Nephron progenitor cell (in vitro differentiated cells): ENCODE measurements at places on chromosomes 12 and 14.

DNA sequence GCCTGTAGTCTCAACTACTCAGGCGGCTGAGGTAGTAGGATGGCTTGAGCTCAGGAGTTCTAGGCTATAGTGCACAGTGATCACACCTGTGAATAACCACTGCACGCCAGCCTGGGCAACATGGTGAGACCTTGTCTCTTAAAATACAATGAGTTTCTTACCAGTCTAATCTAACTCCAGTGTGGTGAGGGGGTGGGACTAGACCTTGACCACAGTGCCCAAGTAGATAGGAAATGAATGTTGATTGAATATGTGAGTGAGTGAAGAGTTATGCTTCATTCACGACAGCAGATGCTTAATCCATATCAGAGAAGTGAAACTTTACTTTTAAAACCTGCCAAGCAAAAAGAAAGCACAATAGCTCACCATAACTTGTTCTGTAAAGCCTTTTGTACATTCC, 11.2 kb upstream of the AK7 start:
- DNase-seq = no peak

GRCh38 chr12:76424941-76425340, 76.7 kb upstream of the BBS10 start:
- no peak for DNase-seq

DNA sequence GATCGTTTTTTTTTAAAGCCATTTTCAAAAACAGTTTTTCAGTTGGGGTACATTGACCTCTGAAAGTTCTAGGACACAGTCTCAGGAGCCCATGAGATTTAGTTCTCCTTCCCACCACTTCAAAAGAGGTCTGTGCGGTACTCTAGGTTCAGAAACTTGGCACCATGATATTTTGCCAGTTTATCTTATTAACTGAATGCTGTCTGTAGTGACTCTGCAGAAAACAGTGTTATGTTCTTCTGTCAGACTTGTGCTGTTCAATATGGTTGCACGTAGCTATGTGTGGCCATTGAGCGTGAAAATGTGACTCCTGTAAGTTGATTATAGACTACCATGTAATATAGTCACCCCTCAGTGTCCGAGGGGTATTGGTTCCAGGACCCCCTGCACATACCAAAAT, 35.9 kb downstream of the CRADD start:
- no peak for DNase-seq

DNA sequence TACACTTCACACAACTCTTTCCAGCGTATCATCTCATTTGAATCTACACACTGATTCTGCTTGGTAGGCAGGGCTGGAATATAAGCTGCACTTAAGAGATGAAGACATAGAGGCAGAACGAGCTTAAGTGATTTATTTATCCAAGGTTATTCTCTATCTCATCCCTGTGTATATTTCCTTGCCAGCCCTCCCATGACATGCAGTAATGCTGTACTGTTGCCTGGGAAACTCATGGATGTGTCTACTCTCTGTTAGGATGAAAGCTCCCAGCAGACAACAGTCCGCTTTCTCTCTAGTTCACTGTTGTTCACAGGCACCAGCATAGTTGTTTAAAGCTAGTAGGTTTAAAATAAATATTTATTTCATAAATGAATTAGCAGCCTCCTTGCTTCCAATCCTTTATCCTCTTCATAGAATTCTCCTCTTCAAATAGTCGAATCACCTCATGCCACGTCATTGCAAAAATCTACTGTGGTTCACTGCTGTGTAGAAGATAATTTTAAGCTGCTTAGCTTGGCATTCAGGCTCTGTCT, 25.4 kb downstream of the FGF6 start:
- no peak for DNase-seq

- DNase-seq = no peak
Measured at GRCh38 chr12:115253049-115253448, 569.1 kb upstream of the TBX3 start.

DNA sequence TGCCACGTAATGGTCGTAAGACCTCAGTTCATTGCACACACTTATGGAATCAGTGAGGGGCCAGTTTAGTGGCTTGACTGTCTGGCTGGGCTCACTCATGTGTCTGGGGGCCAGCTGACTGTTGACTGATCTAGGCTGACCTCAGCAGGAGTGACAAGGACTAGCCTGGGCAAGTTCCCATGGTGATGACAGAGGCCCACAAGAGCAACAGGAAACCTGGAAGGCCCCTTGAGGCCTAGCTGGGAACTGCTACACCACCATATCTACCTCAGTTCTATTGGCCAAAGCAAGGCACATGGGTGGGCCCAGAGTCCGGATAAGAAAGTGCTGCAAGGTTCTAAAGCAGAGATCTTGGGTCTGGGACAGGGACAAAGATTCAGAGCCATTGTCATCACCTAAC, 21.3 kb upstream of the RFLNA start:
- no peak for DNase-seq

GRCh38 chr14:88522393-88522792, 32.4 kb downstream of the PTPN21 start:
- DNase-seq = no peak

GRCh38 chr12:19988459-19988873, 379.9 kb upstream of the PDE3A start:
- DNase-seq = no peak

- no peak for DNase-seq
Measured at GRCh38 chr12:27627123-27627852, 69.0 kb upstream of the REP15 start.

DNA sequence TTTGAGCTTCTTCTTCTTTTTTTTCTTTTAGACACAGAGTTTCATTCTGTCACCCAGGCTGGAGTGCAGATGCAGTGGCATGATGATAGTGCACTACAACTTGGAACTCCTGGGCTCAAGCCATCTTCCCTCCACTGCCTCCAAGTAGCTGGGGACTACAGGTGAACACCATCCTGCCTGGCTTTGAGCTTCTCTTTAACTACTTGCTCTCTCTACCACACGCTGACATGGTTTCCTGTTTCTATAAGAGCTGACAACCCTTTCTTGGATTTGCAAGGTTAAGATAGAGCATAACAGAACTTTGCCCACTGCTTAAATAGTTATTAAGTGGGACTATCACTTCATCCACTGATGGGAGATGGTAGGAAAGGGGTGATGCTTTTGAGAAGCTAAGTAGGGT, 82.4 kb upstream of the SLC38A2 start:
- no peak for DNase-seq

- DNase-seq = no peak
Measured at GRCh38 chr14:103662591-103662990, 33.6 kb downstream of the KLC1 start.

DNA sequence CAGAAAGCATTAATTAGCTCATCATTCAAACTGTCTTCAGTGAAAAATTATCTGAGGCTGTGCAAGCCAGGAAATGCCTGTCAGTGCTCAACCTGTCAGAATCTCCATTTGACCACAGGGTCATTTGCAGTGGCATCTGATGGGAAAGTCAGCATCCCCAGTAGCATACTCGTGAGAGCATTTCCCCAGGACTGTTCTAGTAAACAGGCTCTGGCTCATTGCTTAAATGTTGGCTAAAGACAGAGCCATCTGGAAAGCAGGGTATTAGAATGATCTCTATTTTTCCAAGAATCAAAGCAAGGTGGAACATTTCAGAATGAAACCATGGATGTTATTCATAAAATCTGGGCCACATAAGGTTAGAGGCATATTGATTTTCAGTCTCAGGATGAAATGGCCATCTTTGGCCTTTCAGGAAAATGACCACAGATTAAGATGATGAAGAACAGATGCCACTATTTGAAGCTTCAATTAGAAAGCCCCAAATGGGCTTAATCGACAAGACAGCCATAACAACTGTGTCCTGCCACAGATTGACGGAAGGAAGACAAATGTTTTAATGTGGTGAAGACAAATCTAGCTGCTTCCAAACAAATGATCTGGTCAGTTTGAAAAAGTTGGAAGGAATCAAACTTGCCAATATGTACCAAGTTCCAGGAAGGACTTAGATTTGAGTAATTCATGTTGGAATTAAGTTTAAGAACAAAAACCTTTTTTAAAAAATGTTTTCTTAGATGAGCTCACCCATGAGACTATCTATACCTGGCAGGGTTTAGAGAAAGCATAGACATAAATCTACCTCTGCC, 94.0 kb upstream of the FAR2 start:
- no peak for DNase-seq

GRCh38 chr12:94941440-94941862, 62.0 kb downstream of the NDUFA12 start:
- no peak for DNase-seq

DNA sequence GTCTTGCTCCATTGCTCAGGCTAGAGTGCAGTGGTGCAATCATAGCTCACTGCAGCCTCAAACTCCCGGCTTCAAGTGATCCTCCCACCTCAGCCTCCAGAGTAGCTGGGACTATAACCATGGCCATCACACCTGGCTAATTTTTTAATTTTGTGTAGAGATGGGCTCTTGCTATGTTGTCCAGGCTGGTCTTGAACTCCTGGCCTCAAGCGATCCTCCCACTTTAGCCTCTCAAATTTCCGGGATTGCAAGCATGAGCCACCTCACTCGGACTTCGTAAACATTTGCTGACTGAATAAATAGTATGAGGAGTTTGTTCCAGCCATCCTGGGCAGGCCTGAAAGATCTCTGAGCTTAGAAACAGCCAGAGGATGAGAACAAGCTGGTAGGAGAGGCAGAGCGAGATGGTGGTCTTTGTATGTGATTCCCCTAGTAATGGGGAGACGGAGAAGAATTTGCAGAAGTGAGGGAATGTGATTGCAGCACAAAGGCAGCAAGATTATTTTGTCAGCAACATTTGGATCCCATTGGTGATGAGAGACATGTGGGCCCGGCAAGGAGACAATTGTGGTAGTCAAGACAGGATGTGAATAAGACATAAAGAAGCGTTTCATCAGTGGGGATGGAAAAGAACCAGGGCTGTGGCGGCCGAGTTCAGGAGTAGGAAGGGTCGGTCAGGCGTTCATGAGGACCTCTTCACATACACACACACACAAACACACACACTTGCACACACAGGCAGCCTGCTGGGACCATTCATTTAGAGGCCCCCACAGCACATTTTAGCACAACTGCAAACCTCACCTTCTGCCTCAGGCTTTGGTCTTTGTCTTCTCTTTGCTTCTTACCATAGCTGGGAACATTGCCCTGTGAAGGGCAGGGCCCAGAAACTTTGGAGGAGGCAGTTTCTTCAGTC, 155.5 kb downstream of the ZFP36L1 start:
- no peak for DNase-seq

- no peak for DNase-seq
Measured at GRCh38 chr14:55057919-55058318, 6.5 kb downstream of the MAPK1IP1L start.

GRCh38 chr14:90405755-90406154, 8.9 kb downstream of the CALM1 start:
- DNase-seq = no peak

DNA sequence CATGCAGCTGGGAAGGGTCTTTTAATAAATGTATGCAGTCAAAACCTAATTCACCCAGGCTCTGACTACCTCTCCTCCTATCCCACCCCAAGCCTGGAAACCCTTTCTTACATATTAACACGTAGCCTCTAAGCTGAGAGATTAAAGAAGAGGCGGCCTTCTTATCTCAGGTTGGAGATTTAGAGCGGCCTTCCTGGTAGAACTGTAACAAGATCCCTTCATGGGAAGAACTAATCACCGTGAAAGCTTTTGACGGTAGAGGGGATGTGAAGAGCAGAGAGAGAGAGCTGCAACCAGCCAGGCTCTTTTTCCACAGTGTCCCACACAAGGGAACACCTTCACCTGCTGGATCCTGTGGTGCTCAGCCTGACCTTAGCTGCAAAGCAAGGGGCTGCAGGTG, 367.4 kb downstream of the MED13L start:
- DNase-seq = no peak

- DNase-seq = no peak
Measured at GRCh38 chr14:93462479-93462878, 31.7 kb downstream of the UNC79 start.

DNA sequence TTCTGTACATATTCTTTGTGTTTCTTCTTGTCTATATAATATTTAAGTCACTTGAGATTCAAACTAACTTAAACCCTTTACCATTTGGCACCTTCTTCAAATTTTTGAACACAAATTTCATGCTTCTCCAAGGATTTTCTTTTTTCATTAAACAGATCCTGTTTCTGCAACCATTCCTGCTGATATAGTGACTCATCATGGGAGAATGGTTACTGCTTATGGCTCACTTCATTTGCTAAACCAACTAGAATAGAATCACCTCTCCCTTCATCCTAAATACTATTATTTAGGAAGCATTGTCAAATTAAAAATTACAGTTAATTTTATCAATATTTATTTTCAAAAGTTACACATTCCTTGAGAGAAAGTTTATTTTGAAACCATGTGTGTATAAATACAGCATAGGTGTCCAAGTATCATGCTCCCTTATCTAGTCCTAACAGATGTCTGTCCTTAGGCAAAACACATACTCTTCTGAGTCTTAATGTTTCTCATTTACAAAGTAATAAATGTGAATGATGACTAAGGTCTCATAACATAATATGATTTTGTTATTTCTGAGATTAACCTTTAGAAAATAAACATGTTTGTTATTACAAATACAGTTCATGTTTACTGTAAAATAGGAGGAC, 40.7 kb downstream of the PLCZ1 start:
- no peak for DNase-seq
